Suprapubic skin (tissue), 4 donors: ENCODE measurements at places on chromosomes 4 and X.

- no peak for DNase-seq
Observed at GRCh38 chr4:155473420-155474095, 96.8 kb upstream of the MAP9 start.

DNA sequence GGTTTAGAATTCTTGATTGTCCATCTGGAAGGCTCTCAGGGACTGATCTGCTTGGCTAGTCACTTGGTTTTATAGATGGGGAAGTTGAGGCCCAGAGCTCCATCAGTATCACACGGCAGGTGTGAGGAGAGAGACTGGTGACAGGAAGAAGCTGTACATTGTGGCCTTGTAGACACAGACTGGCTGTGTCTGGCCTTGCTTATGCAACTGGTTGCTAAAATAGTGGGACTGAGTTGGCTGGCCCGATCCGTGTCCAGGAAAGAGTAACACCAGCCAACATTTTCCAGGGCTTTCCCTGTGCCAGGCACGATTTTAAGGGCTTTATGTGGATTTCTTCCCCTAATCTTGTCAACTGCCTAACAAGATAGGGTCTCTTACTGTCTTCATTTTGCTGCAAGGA, 2.8 kb downstream of the TBC1D14 start:
- DNase-seq: no peak

- no peak for DNase-seq
Observed at GRCh38 chrX:106144755-106145639, 23.1 kb upstream of the PWWP3B start.

DNA sequence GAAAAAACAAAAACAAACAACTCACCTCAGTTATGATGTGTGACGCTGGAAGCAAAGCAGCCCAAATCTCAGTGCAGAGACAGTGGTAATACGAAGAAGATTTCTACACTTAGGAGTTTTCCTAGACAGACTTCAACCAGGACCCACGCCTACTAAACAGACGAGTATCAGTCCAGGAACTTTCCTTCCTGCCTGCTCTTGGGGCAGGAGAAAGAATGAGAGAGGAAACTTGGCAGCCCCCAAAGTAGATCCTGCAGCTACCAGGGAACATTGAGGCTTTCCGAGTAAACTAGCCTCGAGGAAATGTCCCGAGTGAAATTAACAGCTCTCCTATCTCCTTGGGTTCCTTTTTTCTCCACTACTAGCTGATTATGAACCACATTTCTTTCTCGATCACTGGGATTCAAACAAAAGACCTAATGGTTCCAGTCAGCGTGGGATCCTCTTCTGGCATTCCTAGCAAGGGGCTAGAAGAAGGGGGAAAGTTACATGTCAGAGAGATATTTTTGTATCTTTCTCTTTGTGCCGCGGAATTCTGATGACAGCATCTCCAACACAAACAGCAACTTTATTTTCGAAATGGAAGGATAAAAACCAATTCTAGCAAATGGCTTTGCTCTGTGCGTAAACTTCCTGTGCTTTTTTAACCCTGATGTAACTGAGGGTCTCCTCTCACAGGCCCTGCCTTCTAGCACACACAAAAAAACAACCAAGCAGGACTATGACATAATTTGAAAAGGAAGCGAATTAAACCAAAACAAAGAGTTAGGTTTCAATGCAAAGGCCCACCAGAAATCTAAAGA, 53.2 kb downstream of the PPM1K start:
- no peak for DNase-seq

- no peak for DNase-seq
Observed at GRCh38 chr4:56654238-56654632, 26.9 kb downstream of the HOPX start.

GRCh38 chr4:168883513-168883912, 126.5 kb downstream of the CBR4 start:
- no peak for DNase-seq

DNA sequence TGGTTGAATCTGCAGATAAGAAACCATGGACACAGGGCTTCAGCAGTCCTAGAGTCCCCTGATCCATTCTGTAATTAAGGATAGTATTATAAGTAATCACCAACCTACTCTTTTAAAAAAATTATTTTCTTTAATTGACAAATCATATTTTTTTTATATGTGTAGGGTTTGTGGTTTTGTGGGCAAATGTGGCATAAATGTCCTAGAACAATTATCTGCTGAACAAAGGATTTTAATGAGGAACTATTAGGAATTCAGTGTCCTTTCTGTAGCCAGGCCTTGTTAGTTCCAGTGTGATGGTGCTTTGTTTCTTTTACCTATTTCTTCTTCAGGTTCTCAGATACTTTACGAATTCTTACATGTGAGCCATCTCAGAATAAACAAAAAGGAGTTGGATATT, 32.4 kb downstream of the PRIMPOL start:
- no peak for DNase-seq
